HT-29 (cell line): ENCODE measurements at places on chromosomes 6 and 20. TPM values are rescaled to one million over a fixed set of nuclear protein-coding genes. Genes with fewer than 3 reads are reported as not detected.

- DNase-seq, result no peak
Observed at GRCh38 chr20:53950031-53950430, 120.4 kb downstream of the BCAS1 start.

- DNase-seq, result no peak
Observed at GRCh38 chr6:10184371-10185227, 230.3 kb downstream of the TFAP2A start.

The TGM3 gene
- not detected in 2 replicates for total RNA-seq

DNA sequence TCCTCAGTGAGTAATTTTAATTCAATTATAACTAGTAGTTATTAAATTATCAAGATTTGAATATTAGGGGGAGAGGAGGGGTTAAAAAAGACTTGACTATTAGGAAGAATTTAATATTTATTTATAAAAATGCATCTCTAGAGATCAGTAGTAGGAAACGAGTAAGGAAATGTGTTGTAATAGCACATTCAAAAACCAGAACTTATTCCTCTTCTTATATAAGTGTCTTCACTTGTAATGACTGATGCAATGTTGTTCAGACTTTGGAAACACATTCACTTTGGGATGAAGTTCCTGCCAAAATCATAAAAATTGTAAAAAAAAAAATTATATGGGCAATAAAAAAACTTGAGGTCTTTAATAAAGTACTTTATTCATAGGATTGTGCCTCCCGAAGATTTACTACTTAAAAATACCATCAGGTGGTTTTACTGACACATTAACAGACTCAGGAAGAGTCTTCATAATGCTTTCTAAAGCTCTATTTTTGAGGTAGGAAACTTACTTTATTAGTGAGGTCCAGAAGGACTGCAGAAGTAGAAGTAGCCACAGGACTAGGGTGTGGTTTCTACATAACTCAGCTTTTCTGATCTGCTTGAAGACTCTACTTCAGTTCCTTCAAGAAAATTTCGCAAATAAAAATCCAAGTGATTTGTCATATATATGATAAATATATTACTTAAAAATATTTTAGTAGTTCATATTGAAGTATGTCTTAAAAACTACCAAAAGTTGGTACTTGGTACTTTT lies 59.8 kb downstream of the CCDC170 start:
- no peak for DNase-seq

DNA sequence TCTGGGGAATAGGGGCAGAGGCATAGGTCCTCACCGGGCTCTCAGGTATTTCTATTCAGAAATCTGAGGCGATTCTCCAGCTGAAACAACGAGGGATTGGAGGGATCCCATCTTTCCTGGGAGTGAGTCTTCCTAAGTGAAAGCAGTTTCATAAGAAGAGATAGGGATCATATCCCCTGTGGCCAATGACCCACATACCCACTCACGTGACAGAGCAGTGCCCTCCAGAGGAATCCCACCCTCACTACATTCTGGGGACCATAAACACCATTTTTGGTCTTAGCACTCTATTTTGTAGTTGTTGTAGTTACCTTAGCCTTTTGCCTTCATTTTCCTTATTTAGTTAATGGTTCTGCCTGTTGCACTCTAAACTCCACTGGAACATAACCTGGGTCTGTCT lies 121.1 kb downstream of the GPR63 start:
- DNase-seq, result no peak

DNA sequence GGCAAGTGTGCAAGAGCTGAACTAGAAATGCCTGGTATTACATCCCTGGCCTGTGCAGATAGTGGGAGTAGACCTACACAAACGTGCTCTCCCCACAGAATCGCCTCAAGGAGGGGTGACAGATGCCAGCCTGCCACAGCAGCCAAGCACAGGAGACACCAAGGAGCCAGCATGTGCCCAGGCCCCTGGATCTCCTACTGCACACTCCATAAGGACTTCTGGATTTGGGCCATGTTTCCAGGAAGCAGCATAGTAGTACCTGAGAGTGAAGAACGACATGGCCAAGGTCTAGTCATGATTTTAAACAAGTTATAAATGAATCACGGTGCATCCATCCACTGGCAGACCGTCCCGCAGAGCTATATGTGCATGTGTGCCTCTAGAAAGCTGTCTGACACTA lies 232.2 kb downstream of the SYNDIG1 start:
- DNase-seq, result no peak

GRCh38 chr6:3307436-3307835 lies 48.7 kb downstream of the PSMG4 start:
- DNase-seq, result no peak

GRCh38 chr6:25579391-25579883 lies 72.6 kb upstream of the SCGN start:
- DNase-seq, result no peak

DNA sequence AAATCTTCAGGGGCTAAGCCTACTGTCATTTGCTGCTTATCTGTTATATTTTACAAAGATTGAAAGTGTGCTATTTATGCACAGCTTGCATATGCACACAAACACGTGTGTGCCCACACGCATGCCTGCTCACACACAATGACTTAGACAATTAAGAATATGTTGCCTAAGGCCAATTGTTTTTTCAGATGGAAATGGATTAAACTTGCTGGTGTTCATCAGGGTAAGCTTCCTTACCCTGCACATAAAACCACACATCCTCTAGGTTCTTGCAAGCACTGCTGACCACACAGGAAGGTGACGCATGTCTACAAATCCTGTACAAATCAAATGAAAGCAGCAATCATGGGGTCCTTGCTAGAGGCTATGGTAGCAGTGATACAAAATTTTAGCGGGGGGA lies 58.4 kb downstream of the GJA10 start:
- no peak for DNase-seq
